ENCODE measurements at places on chromosomes 2 and 18.

DNA sequence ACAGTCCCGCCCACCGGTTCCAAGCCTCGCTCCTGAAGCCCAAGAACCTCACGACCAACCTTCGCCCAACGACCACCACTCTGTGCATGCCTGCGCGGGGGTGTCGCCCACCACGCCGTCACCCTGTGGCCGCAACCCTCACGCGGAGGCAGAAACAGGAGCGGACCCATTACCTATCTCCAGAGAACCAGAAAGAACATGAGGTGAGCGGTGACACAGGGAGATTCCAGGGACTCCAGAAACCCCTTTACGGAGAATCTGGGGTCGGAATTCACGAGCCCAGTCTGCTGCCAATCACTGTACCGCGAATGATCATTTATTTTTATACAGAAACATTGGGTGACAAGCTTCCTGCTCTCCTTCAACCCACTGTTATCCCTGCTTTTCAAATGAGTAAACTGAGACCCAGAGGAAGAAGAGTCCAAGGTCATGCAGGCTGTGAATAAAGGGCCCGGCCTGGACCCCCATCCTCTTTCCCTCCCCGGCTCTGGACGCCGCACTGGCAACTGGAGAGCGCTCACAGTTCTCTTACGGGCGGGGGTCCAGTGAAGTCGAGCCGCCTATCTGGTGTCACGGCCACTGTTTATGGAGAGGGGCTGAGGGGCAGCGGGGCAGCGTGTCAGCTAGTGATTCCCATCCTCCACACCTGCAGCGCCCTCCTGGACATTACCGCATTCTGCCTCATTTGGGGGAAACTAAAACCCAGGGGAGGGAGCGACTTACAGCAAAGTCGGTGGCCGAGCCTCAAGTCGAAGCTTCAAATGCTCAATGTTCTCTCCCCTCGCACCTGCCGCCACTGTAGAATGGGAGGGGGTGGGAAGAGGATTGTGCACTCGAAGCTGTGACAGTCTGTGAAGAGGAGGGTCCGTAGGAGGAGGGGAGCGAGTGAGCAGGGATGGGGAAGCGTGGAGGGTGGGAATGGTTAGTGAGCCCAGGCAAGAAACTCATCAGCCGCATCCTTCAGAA lies 723 bp upstream of the SLC30A3 start:
- no peak for DNase-seq

GRCh38 chr2:135662088-135662487 lies 79.6 kb upstream of the UBXN4 start:
- no peak for DNase-seq

DNA sequence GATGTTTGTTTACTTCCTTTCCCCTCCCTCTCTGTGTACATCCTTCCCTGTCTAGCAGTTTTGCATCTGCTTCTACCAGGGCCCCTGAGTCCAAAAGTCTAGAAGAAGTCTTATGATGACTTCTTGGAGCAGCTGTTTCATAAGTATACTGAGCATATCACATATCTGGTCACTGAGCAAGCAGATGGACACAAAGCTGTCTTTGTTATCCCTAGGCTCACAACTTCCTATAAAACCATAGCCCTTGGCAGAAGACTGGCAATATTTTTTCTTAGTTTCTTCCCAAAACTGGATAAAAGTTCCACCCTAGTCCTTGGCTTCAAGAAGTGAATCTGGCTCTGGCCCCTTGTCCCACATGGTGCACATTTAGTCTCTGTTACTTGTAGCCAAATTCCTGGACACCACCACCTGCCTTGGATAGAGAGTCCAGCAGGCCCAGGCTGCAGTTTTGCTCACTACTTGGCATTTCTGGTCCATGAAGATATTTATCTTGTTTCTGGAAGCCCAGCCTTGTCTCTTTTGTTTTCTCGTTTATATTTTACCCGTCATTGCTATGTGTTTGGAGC lies 22.5 kb downstream of the THOC1 start:
- DNase-seq, result no peak

DNA sequence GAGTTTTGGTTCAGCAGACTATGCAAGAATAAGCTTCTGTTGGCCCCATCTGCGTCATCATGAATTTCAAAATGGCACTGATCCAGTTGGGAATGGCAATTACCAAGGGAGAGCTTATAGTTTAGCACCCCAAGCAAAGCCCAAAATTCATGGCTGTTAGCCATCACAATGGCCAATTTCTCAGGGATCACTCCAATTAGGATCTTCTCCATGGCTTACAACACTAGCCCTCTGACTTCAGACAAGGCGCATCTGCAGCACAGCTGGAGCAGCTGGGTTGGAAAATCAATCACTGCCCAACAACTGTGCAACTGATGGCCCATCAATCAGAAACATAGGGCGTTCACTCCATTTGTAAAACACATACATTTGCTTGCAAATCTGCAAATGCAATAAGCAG lies 273.6 kb downstream of the SRBD1 start:
- no peak for DNase-seq

DNA sequence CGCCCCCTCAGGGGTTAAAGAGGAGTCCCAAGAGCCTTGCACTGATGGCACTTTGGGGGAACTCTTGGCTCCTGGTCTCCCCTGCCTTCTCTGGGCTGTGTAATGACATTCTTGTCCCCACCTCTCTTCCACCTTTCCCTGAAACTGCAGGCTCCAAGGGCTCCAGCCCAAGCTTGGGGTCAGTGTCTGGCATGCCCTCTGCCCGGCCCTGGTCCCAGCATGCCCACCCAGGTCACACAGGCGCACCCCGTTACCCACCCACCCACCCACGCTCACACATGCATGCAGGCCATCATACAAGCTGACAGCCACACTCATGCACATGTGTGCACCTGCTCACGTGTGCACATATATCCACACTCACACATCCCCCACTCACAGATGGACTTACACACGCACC lies 6.9 kb upstream of the NT5DC4 start:
- DNase-seq, result no peak

GRCh38 chr18:12315911-12316310 lies 7.9 kb downstream of the TUBB6 start:
- DNase-seq, result no peak

DNA sequence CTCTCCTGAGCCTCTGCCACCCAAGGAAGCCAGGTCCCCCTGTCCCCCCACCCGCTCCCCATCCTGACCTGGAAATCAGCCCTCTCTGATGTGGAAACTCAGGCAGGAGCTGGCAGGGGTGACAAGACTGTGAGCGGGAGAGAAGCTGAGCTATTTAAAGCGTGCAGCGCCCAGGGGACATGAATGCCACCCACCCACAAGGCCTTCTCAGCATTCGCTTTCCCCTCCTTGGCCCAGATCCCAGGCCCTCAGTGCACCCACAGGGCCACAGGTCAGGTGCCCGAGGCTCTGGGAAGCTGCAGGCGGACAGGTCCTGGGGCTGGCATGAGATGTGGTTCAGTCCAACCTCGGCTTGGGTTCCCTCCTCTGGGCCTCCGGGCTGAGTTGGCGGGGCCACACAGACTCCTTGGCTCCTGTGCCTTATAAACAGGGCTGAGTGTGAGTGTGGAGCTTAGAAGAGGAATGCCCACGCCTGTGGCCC lies 168.3 kb downstream of the SMAD7 start:
- no peak for DNase-seq

GRCh38 chr2:184581391-184581790 lies 16.9 kb upstream of the ZNF804A start:
- DNase-seq, result no peak

GRCh38 chr2:42906111-42906556 lies 113.8 kb upstream of the HAAO start:
- DNase-seq, result no peak

DNA sequence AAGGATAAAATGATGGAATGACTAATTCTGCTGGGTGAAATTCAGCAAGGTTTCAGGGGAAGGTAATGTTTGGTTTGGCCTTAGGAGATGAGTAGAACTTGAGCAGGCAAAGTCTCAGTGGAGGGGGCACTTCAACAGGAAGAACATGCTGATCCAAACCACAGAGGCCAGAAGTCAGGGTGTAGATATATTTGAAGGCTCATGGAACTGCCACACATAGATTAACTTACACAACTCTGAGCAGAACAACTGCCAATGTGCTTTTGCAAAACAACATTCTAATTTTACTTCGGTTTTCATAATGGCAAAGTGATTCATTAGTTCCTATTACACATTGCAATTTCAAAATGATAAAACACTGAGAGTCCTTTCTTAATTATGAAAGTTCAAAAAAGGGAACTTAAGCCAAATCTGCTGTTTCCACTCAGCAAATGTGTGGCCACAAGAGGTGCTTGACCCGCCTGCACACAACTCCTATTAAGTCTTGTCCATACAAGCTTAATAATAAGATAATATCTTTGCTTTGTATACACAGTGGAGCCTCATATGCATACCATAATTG lies 284.8 kb downstream of the MREG start:
- peak; percentile 89 for DNase-seq

- DNase-seq, result peak; percentile 78
Observed at GRCh38 chr18:58362027-58362575, 266.8 kb downstream of the ALPK2 start.

DNA sequence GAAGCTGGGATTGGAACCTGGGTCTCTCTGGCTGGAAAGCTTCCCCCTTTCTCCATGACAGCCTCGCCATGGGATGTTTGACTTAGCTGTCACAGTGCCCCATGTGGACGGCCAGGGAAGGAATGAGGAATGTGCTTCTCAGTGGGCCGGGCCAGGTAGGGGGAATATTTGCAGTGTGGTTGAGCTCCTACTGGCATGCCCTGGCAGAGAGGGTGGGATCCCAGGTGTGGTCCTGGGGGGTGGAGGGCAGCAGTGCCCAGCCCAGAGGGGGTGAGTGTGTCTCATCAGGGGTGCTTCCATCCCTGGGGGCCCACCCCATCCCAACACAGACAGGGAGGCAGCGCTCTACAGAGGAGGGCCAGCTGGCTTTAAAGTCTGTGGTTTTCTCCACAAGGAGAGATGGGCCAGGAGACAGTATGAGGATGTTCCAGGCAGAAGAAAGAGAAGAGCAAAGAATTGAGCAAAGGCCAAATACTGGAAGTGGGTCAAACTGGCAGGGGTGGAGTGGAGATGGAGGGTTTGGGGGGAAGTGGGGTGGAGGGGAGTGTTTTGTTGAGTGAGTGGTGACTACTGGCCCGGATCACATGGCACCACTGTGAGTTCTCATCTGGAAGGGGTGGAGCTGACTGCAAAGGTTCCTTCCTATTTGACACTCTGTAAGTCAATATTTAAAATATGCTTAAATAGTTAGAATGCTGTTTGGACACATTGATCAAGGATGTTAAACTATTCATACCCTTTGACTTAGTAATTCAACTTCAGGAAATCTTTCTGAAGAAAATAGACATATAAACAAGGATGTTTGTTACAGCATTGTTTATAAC lies 94.0 kb downstream of the MYCN start:
- DNase-seq, result no peak

GRCh38 chr2:112593736-112594135 lies 9.3 kb downstream of the CHCHD5 start:
- no peak for DNase-seq

DNA sequence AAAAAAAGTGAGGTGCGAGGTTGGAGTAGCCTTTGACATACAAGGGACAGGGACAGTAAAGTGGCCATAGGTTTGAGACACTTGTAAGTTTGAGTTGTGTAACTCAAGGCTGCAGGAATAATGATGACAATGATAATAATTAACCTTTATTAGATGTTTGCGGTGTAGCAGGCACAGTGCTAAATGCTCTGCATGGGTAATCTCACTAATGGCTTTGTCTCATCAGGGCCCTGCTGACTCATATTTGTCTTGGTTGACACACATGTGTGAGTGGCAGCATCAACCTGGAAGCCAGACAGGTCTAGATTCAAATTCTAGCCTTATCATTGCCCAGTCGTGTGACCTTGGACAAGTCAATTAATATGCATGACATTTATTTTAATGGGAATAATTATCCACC lies 126.2 kb downstream of the FSHR start:
- no peak for DNase-seq

GRCh38 chr18:23738151-23738550 lies 48.9 kb downstream of the LAMA3 start:
- DNase-seq, result no peak

DNA sequence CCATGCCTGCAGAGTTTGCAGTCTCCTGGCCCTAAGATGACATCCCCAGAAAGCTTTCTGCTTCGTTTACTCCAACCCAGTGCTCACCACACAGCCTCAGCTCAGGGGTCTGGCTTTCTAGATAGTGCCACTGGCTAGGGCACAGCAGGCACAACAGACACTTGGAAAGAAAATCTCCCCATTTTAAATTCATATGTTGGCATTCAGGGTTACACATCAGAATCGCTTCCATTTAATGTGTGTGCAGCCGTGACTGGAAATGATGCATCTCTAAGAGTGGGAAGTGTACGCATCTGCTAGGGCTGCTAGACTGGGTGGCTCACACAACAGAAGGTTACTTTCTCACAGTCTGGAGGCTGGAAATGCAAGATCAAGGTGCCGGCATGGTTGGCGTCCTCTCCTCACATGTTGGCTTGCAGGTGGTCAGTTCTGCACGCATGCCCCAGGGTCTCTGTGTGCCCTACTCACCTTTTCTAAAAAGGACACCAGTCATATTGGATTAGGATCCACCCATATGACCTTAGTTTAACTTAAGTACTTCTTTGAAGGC lies 329.4 kb upstream of the RAB12 start:
- DNase-seq, result no peak

- DNase-seq, result no peak
Observed at GRCh38 chr2:237510502-237511217, 23.6 kb downstream of the MLPH start.

DNA sequence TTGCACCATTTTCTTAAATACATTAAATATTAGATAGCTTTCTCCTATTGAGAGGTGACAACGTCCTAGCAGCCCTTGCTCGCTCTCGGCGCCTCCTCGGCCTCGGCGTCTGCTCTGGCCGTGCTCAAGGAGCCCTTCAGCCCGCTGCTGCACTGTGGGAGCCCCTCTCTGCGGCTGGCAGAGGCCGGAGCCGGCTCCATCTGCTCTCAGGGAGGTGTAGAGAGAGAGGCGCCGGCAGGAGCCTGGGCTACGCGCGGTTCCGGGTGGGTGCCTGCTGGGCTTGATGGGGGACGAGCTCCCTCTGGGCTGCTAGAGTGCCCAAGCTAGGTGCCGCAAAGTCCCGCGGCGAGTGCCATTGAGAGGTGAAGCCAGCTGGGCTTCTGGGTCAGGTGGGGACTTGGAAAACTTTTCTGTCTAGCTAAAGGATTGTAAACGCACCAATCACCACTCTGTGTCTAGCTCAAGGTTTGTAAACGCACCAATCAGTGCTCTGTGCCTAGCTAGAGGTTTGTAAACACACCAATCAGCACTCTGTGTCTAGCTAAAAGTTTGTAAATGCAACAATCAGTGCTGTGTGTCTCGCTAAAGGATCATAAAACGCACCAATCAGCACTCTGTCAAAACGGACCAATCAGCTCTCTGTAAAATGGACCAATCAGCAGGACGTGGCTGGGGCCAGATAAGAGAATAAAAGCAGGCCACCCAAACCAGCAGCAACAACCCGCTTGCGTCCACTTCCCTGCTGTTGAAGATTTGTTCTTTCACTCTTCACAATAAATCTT lies 3.1 kb downstream of the RPRD1A start:
- no peak for DNase-seq

GRCh38 chr2:238462782-238463396 lies 36.2 kb downstream of the ASB1 start:
- no peak for DNase-seq

DNA sequence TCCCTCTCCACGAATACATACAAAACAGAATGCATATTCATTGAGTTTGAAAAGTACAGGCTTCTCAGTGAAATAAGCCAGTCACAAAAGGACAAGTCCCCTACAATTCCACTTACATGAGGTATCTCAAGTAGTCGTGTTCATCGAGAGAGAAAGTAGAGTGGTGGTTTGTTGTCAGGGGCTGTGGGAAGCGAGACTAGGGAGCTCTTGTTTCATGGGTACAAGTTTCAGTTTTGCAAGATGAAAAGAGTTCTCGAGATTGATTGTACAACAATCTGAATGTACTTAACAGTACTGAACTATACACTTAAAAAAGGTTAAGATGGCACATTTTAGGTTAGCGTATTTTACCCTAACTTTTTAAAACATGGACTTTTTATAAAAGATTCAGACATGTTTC lies 71.5 kb upstream of the TTC39C start:
- no peak for DNase-seq

All from AG09319 (cell line).